Cerebellum (tissue), 4 donors: ENCODE measurements at places on chromosomes 11 and 22. TPM values are rescaled to one million over a fixed set of nuclear protein-coding genes. Genes with fewer than 3 reads are reported as not detected.

DNA sequence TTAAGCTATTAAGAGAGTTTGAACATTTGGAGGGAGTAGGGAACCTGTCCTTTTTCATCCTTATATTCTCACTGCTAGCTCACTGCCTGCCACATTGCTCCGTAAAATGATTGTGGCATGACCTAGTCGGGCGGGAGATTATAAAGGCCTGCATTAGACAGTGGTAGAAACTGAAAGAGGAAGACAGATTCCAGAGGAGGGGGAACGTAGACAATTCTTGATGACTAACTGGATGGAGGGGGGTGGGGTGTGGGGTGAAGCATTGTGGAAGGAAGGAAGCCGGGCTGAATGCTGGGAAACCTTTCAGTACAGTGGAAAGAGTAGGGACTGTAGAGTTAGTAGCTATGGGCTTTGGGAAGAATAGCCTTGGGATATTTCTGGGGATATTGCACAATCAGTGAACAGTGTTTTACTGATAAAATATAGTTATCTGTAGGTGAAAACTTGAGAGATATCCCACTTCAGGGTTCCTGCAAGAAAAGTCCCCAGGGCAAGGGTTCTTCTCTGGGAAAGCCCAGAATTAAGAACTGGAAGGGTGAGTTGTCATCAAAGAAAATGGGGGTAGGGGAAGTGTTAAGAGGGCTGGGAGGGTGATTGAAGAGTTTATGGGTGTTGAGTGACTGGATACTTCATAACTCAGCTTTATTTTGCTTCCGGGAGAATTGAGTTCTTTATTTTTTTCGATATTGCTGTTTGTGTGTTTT, 2.1 kb downstream of the MED15 start:
- no peak for DNase-seq

DNA sequence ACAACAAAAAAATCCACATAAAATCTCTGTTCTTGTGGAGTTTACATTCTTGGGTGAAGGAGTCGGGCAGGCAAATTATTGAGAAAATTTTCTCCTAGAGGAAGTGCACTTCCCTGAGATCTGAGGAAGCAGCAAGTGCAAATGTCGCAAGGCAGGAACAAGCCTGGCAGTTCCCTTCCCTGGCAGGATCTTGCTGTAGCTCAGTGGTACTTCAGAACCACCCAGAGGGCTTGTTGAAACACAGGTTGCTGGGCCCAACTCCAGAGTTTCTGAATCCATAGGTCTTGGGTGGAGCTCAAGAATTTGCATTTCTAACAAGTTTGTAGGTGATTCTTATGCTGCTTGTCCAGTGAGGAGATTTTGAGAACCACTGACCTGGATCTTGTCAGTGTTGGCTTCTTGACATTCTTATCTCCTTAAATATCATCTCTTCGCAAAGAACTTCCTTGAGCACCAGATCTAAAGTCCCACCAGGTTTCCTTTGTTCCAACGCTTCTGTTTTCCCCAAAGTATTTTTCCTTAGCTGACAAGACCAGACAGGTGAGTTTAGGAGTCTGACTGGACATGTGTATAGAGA, 9.6 kb downstream of the QSER1 start:
- DNase-seq, result no peak

GRCh38 chr11:95700471-95700817, 89.1 kb downstream of the FAM76B start:
- DNase-seq, result no peak

DNA sequence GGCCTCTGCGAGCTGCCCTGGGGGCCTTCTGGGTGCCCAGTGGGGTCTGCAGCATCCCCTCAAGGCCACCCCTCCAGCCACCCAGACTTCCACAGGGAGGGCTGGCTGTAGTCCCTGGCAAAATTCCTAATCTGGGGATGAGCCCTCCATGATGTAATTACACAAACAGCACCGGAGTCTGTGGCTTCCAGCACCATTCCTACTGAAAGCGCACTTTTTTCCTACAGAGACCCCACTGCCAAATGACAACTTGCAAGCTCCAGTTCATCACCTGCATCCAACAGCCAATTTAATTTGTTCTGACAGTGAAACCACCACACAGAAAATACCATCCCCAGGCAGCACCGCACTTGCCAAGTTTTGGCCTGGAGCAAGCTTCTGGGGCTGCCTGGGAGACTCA, 70.4 kb downstream of the TRMU start:
- DNase-seq, result peak; percentile 6

EMID1 gene
- 8.0 TPM for total RNA-seq

DNA sequence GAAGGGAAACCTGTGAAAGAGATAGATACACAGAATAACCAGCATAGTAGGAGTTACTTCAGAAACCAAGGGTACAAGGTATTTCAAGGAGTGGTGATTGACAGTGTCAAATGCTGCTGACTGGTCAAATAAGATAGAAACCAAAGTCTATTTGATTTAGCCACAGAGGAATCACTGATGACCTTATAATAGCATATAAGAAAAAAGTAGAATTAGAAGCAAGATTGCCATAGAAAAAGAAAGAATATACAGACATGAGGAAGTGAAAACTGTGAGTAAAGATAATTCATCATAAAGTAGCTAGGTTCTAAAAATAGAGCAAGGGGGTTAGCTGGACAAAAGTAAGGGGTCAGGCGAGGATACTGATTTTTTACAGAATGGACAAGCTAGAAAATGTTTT, 14.2 kb downstream of the ZBTB44 start:
- DNase-seq, result no peak

IL10RA gene
- 3.0 TPM for total RNA-seq

DNA sequence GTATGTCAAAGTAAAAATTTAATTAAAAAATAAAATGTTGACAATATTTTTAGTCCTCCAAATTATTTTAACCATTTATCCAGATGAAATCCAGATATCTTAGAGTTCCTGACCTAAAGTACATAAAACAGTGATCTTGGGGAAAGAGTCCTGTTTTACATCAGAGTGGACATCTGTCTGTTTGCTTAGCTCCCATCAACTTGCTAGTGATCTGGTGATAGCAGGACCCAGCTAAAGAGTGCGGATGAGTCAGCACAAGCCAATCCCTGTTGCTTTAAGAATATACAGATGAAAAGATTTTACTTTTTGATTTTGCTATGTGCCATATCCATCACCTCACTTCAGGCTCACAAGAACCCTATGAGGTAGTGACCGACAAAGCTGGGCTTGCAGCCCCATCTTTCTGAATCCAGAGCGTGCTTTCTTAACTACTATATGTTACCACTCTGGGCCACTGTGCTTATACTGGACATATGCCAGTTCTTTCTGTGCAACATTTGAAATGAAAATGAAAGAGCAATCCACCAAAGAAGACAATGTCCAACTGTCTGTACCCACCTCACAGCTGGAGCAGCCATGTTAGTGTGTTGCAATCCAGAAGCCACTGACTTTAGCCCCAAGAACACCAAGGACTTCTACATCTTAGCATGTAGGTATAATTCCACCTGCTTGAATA, 167.6 kb upstream of the SESN3 start:
- no peak for DNase-seq

- DNase-seq, result no peak
Measured at GRCh38 chr22:25062386-25063085, 110.0 kb downstream of the KIAA1671 start.

DNA sequence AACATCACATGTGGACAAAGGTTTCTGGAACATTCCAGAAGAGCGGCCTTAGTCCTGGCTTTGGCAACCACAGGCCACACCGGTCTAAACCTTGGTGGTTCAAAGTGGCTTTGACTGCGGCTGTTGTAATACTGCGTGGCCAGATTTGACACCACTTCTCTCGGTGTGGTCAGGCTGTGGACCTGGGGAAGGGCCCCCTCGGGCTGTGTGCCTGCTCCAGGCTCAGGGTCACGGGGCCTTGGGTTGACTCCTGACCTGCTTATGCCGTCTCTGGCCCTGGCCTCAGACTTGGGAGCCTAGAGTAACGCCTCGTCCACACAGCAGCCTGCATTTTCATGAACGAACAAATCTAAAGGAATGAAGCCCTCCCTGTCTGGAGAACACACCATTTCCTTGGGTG, 118.0 kb downstream of the PHF21B start:
- DNase-seq, result no peak

DNA sequence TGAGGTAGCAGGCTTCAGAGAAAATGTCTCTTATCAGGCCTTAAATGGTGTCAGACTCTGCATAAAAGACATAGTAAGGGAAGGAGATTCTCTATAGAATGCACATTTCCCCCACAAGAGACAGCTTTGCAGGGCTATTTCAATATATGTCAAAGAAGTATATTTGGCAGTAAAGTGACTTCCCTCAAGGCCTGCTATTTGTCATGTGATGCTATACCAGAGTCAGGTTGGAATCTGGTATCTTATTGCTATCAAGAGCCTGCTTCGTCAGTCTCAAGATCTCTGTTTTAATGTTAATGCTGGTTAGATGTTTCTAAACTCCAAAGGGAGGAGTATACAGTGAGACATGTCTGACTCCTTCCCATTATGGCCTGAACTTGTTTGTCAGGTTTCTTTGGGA, 40.4 kb upstream of the MTMR2 start:
- no peak for DNase-seq

DNA sequence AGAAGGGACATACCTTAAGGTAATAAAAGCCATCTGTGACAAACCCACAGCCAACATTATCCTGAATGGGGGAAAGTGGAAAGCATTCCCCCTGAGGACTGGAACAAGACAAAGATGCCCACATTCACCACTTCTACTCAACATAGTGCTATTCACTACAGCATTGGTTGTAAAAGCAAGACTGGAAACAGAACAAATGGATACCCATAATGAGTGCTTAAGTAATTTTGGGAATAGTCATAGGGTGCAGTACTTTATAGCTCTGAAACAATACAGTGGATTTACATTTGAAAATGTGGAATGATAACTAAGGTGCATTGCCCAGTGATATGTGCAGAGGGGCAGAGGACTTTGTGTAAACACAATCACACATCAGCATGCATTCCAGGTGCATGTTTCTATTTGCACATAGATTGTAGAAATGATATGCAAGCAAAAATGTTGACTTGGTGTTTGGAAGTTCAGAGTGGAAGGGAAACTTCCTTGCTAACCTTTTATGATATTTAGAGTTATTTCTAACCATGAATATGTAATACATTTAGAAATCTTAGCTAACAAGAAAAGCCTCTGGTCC, 112.3 kb downstream of the IGLL1 start:
- no peak for DNase-seq

DNA sequence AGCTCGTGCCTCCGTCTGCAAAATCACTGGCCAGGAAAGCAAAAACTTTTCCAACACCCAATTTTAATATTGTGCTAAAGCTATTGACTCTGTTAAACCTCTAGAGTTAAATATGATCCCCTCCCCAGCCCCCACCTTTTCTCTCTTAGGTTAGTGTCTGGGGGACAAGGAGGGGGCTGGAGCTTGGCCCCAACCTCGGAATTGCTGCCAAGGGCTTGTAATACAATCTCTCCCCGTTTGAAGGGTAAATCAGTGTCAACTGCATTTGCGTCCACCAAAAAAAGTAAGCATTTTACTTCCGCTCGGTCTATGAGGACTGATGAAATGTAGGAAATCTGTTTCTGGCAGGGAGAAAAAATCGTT, at the start of gene GAS2:
Gene GAS2, plus strand, starts transcription at position 287 of the 363 bp plus-strand sequence. CDS start 8,259 bp downstream, outside the sequence.
- DNase-seq, result no peak

DNA sequence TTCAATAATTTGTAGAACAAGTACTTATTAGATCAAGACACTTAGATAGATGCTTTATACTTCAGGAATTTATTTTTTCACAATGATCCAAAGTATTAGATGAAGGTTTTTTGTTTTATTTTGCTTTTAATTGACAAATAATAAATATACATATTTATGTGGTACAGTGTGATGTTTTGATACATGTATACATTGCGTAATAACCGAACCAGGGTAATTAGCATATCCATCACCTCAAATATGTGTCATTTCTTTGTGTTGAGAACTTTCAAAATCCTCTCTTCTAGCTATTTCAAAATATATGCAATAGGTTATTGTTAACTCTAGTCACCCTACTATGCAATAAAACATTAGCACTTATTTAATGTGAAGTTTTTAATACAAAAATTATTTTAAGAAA, 21.4 kb downstream of the TRIM5 start:
- DNase-seq, result no peak

DNA sequence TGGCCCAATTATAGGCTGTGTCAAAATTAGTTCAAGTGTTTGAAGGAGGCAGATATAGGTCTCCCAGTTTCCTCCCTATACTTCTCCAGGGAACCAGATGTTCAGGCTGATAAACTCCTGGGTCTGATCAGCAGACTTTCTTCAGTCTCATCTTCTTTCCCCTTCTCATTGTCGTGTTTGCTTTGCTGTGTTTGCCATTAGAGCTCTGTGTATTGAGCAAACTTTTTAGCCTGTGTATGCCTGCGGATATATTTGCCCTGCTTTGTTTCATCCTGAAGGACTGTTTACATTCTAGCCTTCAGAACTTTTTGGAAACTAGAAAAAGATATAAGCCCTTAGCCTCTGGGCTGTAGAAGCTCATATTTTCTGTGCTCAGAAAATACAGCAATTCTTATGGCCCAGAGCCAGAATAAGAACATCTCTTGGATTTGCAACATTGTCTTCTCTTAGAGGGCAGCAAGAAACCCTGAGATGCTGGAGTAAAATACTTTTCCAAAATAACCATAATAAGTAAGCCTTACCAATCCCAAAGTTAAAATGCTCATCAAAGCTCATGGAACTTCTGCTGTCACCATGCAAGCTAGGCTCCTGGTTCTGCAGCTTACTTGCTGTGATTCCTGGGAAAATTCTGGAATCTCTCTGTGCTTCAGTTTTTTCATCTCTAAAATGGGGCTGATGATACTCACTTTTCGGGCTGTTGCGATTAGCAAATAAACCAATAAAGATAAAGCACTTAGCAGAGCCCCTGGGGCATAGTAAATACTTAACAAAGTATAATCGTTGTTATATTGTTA, 34.1 kb upstream of the ME3 start:
- DNase-seq, result no peak

DNA sequence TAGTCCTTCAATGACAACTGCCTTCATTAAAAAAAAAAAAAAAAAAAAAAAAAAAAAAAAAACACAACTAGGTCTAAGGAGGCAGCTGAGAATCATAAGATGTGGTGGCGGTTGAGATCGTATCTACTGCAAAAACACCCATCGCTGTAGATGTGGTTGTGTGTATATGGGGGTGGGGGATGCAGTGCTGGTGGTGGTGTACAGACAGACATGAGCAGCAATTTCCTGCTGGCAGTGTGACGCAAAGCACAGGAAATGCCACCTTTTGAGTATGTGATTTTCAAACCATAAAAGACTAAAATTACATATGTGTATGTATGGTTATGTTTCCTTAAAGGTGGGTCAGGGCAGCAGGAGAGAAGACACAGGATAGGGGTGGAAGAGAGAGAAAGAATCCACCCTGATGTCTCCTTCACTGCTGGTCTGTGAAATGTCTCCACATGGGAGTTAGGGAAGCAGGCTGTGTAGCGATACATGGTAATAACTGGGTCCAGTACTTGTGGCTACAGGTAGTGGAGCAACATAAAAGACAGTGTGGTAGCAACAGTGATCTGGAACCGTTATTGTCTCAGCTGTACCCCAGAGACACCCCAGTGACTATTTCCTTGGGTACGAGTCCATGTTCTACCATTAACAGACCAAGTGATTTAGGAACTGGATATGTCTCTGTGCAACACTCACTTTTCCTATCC, 57.9 kb downstream of the SYTL2 start:
- DNase-seq, result no peak

DNA sequence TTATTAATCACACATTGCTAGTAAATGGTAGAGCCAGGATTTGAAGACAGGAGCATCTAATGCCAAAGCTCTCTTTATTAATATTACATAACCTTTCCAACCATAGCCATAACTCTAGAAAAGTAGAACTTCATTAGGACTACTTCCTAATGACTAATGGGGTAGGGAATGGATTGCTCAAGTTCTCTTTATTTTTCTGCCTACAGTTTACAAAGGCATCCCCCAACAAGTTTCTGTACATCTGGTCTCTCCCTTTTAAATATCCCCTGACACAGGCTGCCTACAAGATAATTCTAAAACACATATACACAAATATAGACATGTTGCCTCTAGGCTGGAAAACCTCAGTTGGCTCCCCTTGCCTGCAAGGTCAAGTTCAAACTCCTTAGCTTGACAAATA, 534.9 kb downstream of the SOX6 start:
- DNase-seq, result no peak
